ENCODE measurements at places on chromosomes 1 and 21.

GRCh38 chr1:30329263-30329753, 394.1 kb downstream of the MATN1 start:
- DNase-seq, result no peak

DNA sequence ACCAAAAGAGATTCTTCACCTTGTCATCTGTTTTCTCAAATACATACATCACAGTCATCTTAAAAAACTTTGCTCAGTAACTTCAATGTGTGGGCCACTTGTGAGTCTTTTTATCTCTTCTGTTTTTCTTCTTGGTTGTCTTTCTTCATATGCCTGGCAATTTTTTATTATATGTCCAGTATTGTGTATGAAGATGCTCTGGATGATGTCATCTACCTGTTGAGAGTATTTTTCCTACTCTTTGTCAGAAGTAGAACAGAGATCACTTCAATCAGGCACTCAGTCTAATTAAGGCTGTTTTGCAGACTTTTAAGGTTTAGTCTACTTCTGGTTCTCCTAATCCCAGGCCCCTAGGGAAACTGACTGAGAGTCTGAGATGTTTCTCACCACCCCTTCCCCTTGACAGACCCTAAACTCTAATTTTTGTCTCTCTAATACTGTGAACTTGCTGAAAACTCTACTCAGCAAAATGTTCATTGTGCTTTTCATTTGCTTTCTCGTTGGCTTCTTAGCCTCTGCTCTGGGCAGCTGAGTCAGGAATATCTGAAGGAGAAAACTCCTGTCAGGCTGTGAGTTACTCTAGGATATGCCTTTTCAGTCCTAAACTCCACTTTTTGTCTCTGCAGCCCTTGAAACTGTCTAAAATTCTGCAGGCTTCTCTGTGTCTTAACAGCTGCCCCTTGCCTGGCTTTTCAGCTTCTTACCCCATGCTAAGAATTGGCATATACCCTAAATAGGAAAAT, 33.0 kb upstream of the DNAJC6 start:
- no peak for DNase-seq

DNA sequence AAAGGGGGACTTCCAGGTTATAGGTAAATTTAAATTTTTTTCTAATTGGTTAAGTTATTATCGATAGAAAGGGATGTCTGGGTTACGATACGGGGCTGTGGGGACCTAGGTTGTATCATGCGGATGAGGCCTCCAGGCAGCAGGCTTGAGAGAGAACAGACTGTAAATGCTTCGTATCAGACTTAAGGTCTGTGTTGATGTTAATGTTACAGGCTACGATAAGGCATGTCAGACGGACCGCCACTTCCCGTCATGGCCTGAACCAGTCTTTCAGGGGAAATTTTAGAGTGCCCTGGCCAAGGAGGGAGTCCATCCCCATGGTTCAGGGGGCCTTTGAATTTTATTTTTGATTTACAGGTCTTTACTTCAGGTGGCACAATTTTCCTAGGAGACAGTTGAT, 16.7 kb downstream of the ABCG1 start:
- DNase-seq, result no peak

- DNase-seq, result no peak
Measured at GRCh38 chr1:9273177-9273576, 19.5 kb upstream of the SPSB1 start.

DNA sequence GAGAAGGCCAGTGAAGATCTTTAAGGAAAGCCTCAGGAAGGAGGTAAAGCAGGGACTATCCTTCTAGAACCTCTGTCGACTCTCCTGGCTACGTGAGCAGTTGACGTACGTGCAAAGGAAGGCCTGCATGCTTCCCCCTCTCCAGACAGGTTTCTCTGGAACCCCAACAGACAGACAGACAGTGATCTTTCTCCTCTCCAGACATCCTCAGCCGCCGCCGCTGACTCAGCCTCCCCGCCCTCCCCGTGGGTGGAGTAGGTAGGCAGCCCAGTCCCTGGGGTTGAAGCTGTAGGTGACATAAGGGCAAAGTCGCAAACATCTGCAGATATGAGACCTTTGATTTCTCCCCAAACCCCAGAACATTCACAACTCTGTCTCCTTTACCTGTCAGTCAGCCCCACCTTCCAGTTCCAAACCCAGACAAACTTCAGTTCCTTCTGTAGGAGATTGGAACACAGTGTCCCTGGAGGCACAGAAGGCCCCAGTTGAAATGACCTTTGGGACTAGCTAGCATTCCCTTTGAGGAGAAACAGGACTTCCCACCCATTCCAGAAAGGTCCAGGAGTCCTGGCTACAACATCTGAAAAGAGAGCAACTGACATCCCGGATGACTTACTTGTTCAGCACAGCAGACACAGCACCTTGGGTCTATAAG, 146.0 kb upstream of the JUN start:
- DNase-seq, result no peak

DNA sequence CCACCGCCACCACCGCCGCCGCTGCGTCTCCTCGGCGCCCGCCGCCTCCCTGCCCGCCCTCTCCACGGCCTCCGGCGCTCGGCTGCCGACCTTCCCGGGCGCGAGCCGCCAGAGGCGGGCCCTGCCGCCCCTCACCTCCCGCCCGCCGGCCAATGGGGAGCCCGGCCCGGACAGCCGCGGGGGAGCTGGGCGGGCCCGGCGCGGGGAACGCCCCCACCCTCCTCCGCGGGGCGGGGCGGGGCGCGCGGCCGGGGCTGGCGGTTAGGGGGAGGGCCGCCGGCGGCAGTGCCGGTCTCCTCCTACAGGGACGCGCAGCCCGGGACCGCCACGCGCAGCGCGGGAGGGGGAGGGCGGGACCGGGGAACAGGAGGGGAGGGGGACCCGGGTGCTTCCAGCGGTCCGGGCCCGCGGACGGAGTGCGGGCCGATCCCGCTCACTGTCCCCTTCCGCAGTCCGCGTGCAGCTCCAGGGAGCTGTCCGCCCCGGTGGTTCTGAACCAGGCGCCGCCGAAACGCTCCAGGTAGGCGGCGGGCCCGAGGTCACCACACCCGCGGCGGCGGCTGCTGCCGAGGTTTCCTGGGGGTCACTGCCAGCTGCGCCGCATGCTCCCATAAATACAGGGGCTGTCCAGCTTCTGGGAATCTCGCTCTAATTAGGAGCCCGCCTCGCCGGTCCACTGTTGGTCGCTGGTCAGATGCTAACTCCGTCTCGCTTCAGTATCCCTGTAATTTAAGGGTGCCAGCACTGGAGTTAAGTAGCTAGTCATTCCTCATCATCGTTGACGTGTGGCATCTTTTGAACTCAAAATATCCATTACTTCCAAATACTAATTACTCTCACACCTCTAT, at the start of gene PGBD5:
TSS of gene PGBD5 (minus strand) at position 87 of the 848 bp plus-strand sequence. CDS start 404 bp downstream, outside the sequence.
- DNase-seq, result peak; percentile 75

DNA sequence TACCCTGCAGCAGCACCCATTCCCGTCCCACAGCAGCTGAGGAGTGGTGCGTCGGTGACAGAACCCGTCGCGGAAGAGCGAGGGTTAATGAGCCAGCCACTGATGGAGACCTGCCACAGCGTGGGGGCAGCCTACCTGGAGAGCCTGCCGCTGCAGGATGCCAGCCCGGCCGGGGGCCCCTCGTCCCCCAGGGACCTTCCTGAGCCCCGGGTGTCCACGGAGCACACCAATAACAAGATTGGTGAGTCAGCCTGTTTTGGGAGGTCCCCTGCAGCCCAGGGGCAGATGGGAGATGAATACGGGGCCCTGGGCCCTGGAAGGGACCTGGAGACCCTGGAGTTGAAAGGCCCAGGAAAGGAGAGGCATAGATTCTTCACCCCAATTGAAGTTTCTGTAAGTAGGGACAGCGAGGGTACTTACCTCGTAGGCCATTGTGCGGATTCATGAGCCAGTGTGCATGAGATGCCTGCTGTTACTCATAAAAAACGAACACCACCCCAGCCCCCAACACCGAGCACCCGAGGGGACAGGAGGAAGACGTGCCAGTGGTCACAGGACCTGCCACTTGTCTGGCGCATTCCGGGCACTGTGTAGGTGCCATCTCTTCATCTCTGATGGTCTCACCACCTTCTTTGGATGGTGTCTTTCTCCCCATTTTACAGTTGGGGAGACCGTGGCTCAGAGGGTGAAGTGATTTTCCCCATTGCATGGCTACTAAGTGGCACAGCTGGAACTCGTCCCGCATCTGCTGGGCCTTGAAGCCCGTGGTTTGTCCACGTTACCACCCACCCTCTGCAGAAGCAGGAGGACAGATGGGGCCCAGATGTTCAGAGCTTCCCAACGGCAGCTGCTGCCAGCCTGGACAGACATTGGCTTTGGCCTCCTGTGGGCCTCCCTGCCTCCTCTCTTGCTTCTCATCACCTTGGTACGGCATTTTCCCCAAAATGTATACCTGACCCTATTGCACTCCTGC, 28.3 kb upstream of the TNFRSF1B start:
- no peak for DNase-seq

DNA sequence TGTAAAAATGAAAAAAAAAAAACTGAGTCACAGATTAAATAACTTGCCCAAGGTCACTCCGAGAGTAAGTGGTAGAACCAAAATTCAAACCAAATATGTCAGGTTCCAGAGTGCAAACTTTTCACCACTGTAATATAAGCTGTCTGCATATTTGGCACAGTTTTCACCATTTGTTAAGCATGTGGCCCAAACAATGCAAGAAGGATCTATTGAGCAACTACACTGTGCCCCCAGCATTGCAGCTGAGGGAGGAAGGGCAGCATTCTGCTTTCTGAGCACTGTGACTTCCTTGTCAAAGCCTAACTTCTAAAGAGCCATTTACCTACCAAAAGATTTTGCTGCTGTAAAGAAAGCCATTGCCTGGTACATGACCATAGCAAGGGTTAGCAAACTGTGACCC, 133.4 kb downstream of the SYT2 start:
- DNase-seq, result no peak

GRCh38 chr1:3172431-3173380, 103.7 kb downstream of the PRDM16 start:
- DNase-seq, result no peak

DNA sequence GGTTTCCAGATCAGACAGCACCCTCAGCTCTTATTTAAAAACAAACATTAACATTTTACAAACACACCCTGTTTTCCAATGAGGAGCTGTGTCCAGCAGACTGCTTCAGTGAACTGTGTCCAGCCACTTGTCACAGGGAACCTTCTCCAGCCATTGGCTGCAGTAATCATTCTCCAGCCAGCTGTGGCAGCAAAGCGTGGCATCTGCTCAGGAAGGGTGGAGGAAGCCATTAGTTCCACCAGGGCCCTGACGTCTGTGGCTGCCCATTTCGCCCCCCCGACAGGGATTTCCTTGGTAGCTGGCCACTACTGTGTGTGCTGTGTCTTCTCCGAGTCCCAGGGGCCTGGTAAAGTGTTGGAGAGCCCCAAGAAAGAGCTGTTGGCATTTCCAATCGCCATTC, 62.9 kb upstream of the SELENON start:
- DNase-seq, result no peak

GRCh38 chr21:29654855-29655254, 284.9 kb downstream of the GRIK1 start:
- no peak for DNase-seq

DNA sequence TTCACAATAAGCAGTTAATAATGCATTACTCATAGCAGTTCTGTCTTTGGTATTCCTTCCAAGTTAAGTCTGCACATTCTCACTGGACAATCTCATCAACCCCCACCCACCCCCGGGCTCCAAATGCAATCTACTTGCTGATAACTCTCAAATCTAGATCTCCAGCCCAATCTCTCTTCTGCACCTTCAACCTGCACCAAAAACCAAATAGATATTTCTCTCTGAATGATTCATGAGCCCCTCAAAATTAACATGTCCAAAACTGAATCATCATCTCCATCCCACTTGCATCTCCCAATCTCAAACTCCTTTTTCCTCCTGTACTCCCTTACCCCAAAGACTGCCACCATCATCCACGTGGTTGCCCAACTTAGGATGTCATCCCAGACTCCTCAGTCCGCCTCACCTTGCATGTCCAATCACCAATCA, 2.7 kb downstream of the DOCK7 start:
- DNase-seq, result no peak

DNA sequence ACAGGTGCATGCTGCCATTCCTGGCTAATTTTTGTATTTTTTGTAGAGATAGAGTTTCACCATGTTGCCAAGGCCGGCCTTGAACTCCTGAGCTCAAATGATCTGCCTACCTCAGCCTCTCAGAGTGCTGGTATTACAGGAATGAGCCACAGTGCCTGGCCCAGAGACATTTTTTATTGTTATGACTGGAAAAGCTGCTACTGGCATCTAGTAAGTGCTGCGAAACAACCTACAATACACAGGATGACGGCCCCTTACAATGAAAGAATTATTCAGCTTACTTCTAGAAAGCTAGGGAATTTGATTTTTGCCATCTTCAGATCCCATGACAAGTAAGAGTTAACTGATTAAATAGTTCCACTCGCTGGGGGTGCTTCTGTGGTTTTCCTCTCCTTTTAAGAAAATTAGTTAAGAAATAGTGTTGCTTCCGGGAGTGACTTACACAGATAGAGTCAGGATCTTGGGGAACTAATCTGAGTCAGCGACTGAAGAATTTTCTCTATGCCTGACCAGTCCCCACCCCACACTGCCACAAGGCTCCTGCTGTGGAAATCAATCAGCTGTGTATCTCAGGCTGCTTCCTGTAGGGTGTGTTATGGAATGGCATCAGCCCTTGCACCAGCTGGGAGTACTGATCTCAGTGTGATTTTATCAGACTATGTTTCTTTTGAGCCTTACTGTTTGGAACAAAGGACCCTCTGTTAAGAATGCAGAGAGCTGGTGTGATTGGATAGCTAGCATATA, 93.0 kb upstream of the BMP8A start:
- peak; percentile 82 for DNase-seq

DNA sequence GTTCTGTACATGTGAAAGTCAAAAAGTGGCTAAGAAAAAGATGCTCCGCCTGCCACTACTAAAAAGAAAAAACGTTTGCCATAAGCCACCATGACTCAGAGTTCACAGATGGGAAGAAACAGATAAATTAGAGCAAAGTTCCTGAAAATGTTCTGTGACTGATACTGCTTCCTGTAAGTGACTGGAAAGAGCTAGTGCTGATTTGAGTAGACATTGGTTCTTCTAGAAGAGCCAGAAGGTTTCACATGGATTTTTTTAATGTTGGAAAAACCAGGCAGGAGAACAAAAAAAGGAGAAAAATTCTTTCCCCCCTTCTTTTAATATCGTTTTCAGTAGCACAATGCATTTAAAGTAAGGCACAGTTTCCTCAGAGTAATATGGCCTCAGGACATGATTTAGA, 221.4 kb downstream of the HLX start:
- DNase-seq, result no peak

DNA sequence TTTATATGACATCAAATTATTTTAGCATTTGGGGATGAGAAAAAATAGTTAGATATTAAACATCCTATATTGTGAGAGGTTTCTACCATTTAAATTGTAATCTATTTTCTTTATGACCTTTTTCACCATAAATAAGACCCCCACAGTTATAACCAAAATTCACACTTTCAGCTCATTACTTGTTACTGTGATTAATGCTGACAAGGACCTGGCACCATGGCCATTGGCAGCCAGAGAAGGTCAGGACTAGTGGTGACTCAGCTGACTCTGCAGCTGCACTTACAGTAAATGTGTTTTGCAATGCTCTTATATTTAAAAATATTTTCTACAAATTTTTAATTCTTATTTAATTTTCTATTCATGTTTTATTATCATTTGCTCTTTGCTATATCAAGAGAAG, 133.3 kb upstream of the C1orf105 start:
- no peak for DNase-seq

Data from T1000 (cell line).